ENCODE measurements at places on chromosomes 4 and X.

DNA sequence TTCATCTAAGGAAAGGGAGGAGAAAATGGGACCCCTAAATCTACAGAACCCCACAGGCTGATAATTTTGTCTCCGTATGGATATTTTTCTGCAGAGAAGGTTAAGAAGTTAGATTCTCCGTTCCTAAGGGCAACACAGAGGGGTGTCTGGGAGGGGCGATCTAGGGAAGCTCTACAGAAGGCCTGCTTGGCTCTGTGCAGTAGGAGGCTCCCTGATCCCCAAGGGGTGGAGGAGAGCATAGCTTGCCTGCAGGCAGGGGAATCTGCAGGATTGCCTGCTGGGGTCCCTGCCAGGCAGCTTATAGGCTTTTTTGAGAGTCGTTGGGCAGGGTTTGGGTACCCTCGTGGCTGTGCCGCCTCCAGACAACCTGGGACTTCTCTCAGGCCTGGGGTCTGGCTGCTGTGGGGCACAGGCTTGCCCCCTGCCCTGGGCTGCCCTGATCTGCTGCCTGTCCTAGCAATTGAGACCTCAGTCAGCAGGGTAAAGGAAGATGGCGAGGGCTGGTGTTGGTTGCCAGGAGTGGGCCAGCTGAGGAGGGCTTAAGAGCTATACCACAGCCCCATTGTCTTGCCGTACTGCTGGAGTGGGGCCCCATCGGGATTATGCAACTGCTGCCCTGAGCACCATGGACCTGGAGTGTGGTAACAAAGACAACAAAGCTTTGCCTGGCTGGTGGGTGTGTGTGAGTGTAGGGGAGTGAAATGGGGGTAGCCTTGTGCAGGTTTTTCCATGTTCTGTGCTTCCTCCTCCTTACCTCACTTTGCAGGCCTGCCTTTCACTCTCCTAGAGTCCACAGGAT lies 74.1 kb downstream of the EFNB1 start:
- no peak for DNase-seq

GRCh38 chrX:97199501-97199900 lies 315.8 kb downstream of the RPA4 start:
- no peak for DNase-seq

GRCh38 chr4:21476757-21477156 lies 471.8 kb downstream of the KCNIP4 start:
- no peak for DNase-seq

DNA sequence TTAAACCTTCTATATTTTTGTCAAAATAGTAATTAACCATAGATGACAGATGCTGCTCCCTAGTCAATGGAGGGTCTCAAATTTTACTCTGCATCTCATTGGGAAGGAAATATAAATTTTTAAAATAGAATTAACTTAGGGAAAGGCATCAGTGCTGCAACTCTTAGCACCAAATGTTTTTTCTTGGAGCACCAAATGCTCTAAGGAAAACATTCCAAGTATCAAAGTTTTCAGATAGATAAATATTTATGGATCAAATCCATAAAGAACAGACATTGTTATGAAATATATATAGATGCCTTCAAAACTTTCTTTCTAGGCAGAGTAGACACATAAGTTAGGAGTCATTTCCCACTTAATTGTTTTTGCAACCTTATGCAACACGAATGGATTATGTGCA lies 168.7 kb downstream of the ANTXR2 start:
- DNase-seq, result no peak

DNA sequence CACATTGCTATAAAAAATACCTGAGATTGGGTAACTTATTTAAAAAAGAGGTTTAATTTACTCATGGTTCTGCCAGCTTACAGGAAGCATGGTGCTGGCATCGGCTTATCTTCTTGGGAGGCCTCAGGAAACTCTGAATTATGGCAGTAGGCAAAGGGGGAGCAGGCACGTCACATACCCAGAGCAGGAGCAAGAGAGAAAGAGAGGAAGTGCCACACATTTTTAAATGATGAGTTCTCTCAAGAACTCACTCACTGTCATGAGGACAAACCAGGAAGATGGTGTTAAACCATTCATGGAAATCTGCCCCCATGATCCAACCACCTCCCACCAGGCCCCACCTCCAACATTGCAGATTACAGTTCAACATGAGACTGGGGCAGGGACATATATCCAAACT lies 10.0 kb upstream of the AFF1 start:
- no peak for DNase-seq

DNA sequence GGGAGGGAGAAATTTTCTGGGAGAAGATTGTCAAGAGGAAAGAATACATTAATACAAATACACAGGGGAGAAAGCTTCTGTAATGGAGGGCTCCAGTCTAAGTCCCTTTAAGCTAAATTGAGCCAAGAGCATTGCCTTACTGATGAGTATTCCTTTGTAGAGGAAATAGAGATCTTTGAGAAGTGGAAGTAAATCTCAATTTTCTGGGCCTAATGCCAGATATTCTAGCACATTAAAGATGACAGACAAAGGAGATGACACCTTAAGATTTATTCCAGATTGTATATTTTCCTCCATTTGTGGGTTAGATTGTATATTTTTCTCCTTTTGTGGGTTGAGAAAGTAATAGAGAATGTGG lies 28.5 kb upstream of the SMAD1 start:
- DNase-seq, result no peak

Data from activated CD8-positive, alpha-beta memory T cell treated with anti-CD3 and anti-CD28 coated beads for 4 hours (primary cell).